ENCODE measurements at places on chromosomes 4 and X.

DNA sequence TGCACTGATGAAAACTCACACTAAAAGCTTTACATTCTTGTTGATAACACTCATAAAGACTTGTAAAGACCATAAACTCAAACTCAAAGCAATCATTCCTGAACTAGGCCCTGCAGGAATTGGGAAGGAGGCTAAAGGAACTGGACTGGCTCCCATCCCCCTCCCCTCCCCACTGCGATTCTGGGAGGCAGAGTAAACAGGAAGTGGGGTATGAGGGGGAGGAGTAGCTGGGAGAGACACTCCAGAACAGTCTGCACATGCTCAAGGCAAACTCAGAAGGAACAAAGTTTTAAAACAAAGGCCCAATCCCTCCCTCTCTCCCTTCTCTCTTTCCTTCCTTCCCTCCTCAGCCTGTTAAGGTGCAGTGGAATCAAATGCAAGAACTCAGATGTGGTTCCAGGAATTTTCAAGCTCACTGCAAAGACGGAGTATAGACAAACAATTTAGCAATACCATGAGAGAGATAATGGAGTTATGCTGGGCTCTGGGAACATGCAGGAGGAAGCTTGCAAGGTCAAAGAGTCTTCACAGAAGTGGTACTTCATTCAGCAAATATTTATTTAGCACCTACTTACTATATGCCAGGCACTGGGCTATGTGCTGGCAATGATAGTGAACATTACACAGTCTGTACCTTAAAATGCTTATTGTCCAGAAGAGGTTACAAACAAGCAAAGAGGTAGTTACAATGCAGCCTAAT, 15.9 kb downstream of the MID1IP1 start:
- H3K4me1 ChIP-seq, result peaks cover under 1% of the 10 kb centered on the region
- no peaks in the 10 kb centered on the region for H3K27me3 ChIP-seq
- no peaks in the 10 kb centered on the region for H3K36me3 ChIP-seq
- no peak overlapping the region for H3K27ac ChIP-seq
- no peak for DNase-seq
- H3K4me3 ChIP-seq, result no peak overlapping the region

GRCh38 chr4:56892691-56893090, 15.0 kb upstream of the REST start:
- no peak overlapping the region for H3K4me3 ChIP-seq
- no peaks in the 10 kb centered on the region for H3K4me1 ChIP-seq
- no peak overlapping the region for H3K27ac ChIP-seq
- H3K36me3 ChIP-seq, result no peaks in the 10 kb centered on the region
- DNase-seq, result no peak

DNA sequence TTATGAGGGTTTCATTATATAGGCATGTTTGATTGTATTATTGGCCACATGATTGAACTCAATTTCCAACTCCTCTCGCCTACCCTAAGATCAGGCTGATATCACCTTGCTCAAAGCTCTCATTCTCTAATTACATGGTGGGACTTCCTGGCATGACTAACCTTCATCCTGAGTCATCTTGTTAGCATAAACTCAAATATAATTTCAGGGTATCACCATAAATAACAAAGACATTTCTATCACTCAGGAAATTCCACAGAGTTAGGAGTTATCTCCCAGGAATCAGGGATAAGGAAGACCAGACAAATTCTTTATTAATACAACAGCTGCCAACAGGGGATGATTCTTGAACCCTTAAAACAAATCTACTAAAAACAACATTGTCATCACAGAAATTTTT, 90.7 kb downstream of the NDST3 start:
- no peaks in the 10 kb centered on the region for H3K27me3 ChIP-seq
- peaks cover 14% of the 10 kb centered on the region for H3K36me3 ChIP-seq
- H3K27ac ChIP-seq, result no peak overlapping the region
- no peak for DNase-seq
- H3K4me3 ChIP-seq, result no peak overlapping the region

- peaks cover 8% of the 10 kb centered on the region for H3K36me3 ChIP-seq
- H3K4me1 ChIP-seq, result peaks cover 44% of the 10 kb centered on the region
- H3K4me3 ChIP-seq, result no peak overlapping the region
Measured at GRCh38 chrX:15849555-15849954, 5.1 kb downstream of the AP1S2 start.

DNA sequence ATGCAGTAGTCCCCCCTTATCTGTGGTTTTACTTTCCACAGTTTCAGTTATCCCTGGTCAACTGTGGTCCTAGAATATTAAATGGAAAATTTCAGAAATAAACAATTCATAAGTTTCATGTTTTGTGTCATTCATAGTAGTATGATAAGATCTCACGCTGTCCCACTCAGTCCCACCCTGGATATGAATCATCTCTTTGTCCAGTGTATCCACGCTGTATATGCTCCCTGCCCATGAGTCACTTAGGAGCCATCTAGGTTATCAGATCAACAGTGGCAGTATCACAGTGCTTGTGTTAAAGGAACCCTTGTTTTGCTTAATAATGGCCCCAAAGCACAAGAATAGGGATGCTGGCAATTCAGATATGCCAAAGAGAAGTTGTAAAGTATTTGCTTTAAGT, 16.2 kb upstream of the SYTL4 start:
- H3K36me3 ChIP-seq, result no peaks in the 10 kb centered on the region
- peaks cover 16% of the 10 kb centered on the region for H3K4me1 ChIP-seq
- H3K27me3 ChIP-seq, result peaks cover 3% of the 10 kb centered on the region
- no peak overlapping the region for H3K27ac ChIP-seq
- no peak overlapping the region for H3K4me3 ChIP-seq

DNA sequence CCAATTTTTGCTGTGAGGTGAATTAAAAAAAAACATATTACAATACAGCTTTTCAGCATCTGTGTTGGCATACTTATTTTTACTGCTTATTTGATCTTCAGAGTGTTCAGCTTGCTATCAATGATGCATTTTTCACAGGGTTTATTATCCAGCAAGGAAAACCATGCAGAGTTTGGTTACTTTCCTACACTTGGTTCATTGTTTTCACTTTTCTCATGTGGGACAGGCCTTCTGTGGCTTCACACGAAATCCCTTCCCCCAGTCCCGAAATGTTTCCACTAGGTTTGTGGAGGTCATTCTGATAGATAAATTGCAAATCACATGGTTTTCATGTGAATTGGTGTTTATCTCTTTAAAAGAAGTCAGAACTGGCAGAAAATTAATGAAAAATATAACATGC, 205.8 kb downstream of the SPCS3 start:
- H3K4me3 ChIP-seq, result no peak overlapping the region
- H3K4me1 ChIP-seq, result peaks cover 11% of the 10 kb centered on the region
- no peaks in the 10 kb centered on the region for H3K36me3 ChIP-seq
- H3K27me3 ChIP-seq, result no peaks in the 10 kb centered on the region

GRCh38 chrX:10900585-10901289, 210.4 kb upstream of the HCCS start:
- no peak for DNase-seq
- H3K27ac ChIP-seq, result peak overlapping the region; percentile 41
- H3K4me3 ChIP-seq, result no peak overlapping the region
- H3K27me3 ChIP-seq, result no peaks in the 10 kb centered on the region
- peaks cover 7% of the 10 kb centered on the region for H3K4me1 ChIP-seq

GRCh38 chr4:155659176-155659575, 7.5 kb upstream of the GUCY1A1 start:
- H3K4me3 ChIP-seq, result no peak overlapping the region
- H3K36me3 ChIP-seq, result peaks cover 5% of the 10 kb centered on the region
- H3K27ac ChIP-seq, result peak overlapping the region; percentile 87
- peaks cover 15% of the 10 kb centered on the region for H3K4me1 ChIP-seq

DNA sequence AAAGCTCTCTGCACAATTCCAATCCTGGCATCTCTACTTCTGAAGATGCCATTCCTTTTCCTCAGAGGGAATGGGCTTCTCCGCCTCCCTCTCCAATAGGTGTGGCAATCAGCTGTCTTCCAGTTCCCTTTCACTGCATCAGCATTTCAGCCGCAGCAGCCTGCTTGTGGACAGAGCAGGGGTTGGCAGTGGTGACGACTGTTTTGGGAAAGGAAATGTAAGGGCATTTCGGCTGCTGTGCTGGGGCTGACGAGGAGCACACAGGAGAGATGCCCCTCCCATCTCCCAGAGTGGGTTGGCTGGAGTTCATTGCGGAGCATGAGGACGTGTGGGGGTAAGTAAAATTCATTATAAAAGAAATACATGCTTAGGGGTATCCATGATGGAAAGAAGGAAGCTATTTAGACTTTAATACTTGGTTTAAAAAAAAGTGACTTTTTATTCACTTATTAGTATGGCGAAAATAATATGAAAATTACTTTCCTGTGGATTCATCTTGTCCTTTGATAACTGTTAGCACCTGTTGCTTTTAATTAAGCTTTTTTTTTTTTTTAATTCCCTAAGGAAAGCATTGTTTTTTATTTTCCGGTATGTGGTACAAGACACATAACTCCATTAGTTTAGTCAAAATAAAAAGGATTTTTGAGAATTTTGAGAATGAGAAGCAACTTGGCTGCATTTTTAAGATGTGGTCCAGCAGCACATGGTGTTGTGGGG, at the start of gene LIMCH1:
Gene LIMCH1 (plus strand): TSS at position 141 of the 717 bp plus-strand sequence. CDS start 67,839 bp downstream, outside the sequence.
- no peaks in the 10 kb centered on the region for H3K27me3 ChIP-seq
- no peak for DNase-seq
- no peak within 1 kb of the TSS for H3K4me3 ChIP-seq

DNA sequence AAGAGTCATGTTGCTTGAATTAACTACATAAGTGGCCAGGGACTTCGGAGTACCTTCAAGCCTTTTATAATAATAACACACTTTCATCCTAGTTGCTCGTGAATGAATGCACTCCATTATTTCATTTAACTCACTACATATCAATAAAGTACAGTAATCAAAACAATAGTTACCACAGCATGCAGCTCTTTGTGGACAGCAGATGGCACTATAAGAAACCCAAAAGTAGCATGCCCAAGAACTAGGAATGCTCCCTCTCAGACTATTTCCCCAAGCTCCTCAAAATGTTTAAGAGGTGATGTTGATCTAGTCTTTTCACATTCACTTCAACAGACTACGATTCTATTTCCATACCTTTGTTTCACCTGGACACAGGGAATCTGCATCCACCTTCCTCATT, 500.8 kb upstream of the DIAPH2 start:
- H3K27me3 ChIP-seq, result no peaks in the 10 kb centered on the region
- peaks cover 5% of the 10 kb centered on the region for H3K4me1 ChIP-seq
- H3K36me3 ChIP-seq, result no peaks in the 10 kb centered on the region
- no peak overlapping the region for H3K4me3 ChIP-seq

GRCh38 chr4:18981234-18981615, 959.7 kb upstream of the LCORL start:
- H3K27me3 ChIP-seq, result no peaks in the 10 kb centered on the region
- H3K4me3 ChIP-seq, result no peak overlapping the region
- peaks cover under 1% of the 10 kb centered on the region for H3K4me1 ChIP-seq
- H3K36me3 ChIP-seq, result no peaks in the 10 kb centered on the region
- no peak overlapping the region for H3K27ac ChIP-seq

DNA sequence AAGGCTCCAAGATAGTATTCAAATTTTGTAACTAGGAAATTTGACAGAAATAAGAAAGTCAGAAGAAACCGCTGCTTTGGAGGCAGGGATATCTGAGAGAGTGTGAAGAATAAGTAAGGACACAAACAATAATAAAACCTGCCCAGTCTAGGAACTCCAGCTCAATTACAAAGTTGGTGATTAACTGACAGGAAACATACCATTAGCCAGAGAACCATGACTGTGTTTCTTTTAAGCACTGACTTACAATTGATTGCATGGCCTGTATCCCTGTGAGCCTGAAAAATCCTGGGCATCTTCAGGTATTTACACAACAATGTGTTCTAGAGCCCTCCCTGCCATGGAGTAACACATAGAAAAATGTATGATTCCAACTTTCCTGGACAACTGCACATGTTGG, 127.4 kb downstream of the GRIA3 start:
- H3K27ac ChIP-seq, result no peak overlapping the region
- H3K4me1 ChIP-seq, result no peaks in the 10 kb centered on the region
- H3K4me3 ChIP-seq, result no peak overlapping the region
- H3K36me3 ChIP-seq, result no peaks in the 10 kb centered on the region
- no peak for DNase-seq

GRCh38 chrX:152892999-152893891, 4.6 kb upstream of the ZNF185 start:
- no peaks in the 10 kb centered on the region for H3K36me3 ChIP-seq
- DNase-seq, result no peak
- peaks cover 5% of the 10 kb centered on the region for H3K27me3 ChIP-seq
- peak overlapping the region; percentile 82 for H3K27ac ChIP-seq
- no peak overlapping the region for H3K4me3 ChIP-seq

DNA sequence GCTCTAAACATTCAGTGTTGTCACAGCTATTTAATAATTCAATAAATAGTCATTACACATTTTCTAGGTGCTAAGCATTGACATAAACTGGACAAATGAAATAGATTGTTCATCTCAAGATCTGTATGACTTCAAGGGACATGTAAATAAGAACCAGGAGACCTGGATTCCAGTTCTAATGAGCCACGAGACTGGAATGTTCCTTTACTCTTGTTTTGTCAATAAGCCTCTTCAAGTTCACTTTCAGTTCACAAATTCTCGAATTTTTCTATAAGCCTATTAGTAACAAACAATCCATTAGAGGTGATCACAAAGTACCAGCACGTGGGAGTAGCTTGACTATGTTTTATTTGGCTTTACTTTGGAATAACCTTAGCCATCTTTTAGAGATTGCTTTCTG, 514.0 kb upstream of the SMIM31 start:
- H3K36me3 ChIP-seq, result no peaks in the 10 kb centered on the region
- H3K4me3 ChIP-seq, result no peak overlapping the region
- H3K27ac ChIP-seq, result no peak overlapping the region
- no peak for DNase-seq

- peaks cover 8% of the 10 kb centered on the region for H3K36me3 ChIP-seq
- no peaks in the 10 kb centered on the region for H3K27me3 ChIP-seq
Measured at GRCh38 chrX:48487362-48487798, 11.4 kb downstream of the FTSJ1 start.

- H3K27ac ChIP-seq, result no peak overlapping the region
- no peaks in the 10 kb centered on the region for H3K36me3 ChIP-seq
- no peaks in the 10 kb centered on the region for H3K27me3 ChIP-seq
- no peak for DNase-seq
- H3K4me3 ChIP-seq, result no peak overlapping the region
- H3K4me1 ChIP-seq, result peaks cover 10% of the 10 kb centered on the region
Measured at GRCh38 chr4:80454040-80454439, 118.5 kb downstream of the CFAP299 start.

GRCh38 chr4:38762560-38762959, 20.2 kb downstream of the TLR10 start:
- H3K36me3 ChIP-seq, result no peaks in the 10 kb centered on the region
- no peak overlapping the region for H3K27ac ChIP-seq
- no peaks in the 10 kb centered on the region for H3K27me3 ChIP-seq

DNA sequence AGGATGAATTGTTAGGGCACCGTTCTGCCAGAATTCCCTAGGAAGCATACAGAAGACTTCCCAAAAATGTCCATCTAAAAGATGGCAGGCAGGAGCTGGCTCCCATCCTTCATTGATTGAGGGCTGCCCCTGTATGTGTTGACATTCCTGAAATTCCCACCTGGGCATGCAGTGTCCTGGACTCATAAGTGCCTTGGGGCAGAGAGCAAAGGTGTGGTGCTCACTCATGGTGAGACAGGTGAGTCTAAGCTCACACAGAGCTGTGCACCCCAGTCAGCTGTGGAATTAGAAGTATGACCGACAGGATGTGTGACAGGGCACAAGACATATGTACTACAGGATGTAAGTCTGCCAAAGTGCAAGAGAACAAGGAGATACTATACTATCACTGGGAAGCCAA, 271.9 kb downstream of the MID1IP1 start:
- H3K4me1 ChIP-seq, result peaks cover 8% of the 10 kb centered on the region
- H3K4me3 ChIP-seq, result no peak overlapping the region
- no peak overlapping the region for H3K27ac ChIP-seq
- H3K36me3 ChIP-seq, result peaks cover 2% of the 10 kb centered on the region
- H3K27me3 ChIP-seq, result no peaks in the 10 kb centered on the region

Measured in mesothelial cell of epicardium (in vitro differentiated cells).